Stomach (tissue), 19 donors: ENCODE measurements at places on chromosomes 6 and 20. TPM values are rescaled to one million over a fixed set of nuclear protein-coding genes. Genes with fewer than 3 reads are reported as not detected.

DNA sequence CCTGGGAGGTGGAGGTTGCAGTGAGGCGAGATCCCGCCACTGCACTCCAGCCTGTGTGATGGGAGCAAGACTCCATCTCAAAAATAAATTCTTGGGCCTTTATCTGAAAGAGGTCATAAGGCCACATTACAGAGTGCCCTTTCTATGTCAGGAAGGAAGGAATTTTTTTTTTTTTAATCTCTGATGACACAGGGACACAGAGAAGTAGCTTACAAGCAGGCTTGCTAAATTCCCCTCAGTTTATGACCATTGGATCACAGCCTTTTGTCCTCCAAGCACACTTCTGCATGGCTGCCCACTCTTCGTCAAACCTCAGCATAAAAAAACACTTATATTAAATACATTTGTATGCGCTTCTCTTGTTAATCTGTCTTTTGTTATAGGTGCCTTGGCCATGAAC lies 7.5 kb upstream of the IFNGR1 start:
- H3K27me3 ChIP-seq = no peaks in the 10 kb centered on the region
- DNase-seq = no peak
- peaks cover 71% of the 10 kb centered on the region for H3K4me1 ChIP-seq
- no peak overlapping the region for H3K4me3 ChIP-seq
- H3K27ac ChIP-seq = no peak overlapping the region

OPN5 gene
- 0.19 TPM for polyA plus RNA-seq

DNA sequence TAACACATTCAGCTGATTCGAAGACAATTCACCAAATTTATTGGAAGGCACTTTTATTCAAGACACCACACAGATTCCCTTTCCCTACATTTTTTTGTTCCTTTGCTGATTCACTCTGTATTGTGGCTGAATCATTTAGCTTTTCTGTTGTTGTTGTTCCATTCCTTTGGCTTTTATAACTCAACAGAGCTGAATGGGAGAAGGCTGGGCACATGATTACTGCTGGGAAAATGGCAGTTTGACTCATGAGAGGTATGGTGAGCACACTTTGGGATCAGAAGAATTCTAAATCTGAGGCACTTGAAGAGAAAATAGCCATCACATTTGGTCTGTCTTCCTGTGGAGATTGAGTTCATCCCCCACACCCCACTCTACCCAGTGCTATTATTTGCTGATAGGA lies 15.7 kb upstream of the SAYSD1 start:
- H3K4me3 ChIP-seq = no peak overlapping the region
- no peaks in the 10 kb centered on the region for H3K4me1 ChIP-seq
- H3K27me3 ChIP-seq = no peaks in the 10 kb centered on the region
- DNase-seq = no peak
- no peaks in the 10 kb centered on the region for H3K36me3 ChIP-seq
- no peak overlapping the region for H3K27ac ChIP-seq

DNA sequence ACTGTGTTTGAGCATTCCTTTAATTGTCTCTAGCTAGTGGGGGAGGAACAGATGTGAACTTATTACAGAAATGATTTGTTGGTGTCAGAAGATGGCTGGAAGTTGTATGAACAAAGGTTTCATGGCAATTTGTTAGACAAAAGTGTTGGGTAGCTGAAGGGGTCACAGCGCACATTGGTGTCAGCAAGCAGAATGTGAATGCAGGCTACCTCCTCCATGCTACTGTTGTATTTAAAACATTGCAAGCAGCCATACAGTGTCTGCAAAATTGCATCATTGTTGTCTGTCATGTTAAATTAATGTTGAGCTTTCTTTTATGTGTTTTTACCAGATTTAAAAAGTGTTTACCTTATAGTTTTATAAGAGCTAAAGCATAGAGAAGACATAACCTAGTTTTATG lies 6.2 kb downstream of the LRRC1 start:
- H3K27me3 ChIP-seq = no peaks in the 10 kb centered on the region
- no peak overlapping the region for H3K27ac ChIP-seq

CLPSL2 gene
- not detected for polyA plus RNA-seq

PSORS1C2 gene
- polyA plus RNA-seq = not detected

- H3K36me3 ChIP-seq = no peaks in the 10 kb centered on the region
- H3K4me1 ChIP-seq = peaks cover 34% of the 10 kb centered on the region
- H3K27me3 ChIP-seq = peaks cover 23% of the 10 kb centered on the region
- H3K27ac ChIP-seq = no peak overlapping the region
- DNase-seq = no peak
Measured at GRCh38 chr20:1807394-1807793, 87.8 kb upstream of the SIRPA start.

DNA sequence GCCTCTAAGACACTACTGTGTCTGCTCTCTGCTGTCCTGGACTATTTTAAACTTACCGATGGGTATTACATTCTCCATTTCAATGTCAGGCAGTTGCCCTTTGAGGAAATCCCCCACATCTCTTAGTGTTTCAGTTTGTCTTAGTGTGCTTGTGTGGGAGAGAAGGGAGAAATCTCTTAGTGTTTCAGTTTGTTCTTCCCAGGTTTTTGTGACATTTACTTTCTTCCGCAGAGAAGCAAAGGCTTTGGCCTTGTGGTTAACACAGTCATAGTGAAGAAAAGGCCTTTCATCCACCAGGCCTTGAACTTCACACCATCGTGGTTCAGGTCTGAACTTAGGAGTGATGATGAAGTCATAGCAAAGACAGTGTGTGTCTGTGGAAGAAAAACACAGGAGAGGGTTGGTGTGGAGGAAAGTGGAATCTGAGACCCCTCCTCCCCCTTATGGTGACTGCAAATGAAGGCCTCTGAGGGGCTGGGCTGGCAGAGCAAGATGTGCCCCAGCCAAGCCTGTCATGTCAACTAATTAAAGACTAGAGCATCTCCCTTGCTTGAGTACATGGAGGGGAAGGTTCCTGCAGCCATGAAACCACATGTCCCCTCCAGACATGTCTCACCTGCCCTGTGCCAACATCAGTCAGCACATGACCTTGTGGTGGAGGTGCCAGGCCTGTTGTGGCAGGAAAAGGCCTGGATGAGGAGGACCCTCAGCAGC lies 23.9 kb downstream of the RAET1L start:
- no peak overlapping the region for H3K4me3 ChIP-seq
- no peaks in the 10 kb centered on the region for H3K36me3 ChIP-seq
- DNase-seq = no peak
- H3K27ac ChIP-seq = no peak overlapping the region
- H3K27me3 ChIP-seq = peaks cover 18% of the 10 kb centered on the region

DNA sequence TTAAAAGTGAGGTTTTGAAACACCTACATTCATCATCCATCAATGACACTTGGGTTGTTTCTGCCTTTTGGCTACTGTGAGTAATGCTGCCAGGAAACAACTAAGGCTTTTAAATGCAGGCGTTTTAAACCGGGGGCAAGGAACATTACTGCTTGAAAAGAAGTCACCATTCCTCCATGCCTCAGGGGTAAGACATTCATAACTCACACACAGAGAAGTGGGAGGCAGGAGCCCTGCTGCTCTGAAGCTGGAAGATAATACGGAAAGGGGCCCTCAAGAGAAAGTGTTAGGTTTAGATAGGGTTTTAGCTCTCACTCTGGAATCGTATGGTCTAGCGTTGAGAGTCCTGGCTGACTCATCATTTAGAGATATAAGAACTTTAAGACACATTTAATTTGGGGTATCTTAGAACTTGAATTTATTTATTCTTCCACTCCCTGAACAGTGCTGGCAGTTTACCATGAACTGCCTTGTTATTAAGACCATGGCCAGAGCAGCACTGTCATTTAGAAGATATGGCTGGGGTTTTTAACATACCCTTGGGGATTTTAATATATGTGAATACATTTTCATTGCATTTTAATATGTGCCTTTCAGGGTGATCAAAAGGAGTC lies 1.8 kb downstream of the TUBB1 start:
- H3K27ac ChIP-seq = no peak overlapping the region
- H3K4me1 ChIP-seq = peaks cover 6% of the 10 kb centered on the region
- no peak for DNase-seq
- peaks cover 44% of the 10 kb centered on the region for H3K36me3 ChIP-seq
- H3K4me3 ChIP-seq = no peak overlapping the region

GRCh38 chr20:23510000-23510590 lies 19.2 kb downstream of the CST8 start:
- peaks cover 8% of the 10 kb centered on the region for H3K27me3 ChIP-seq
- DNase-seq = no peak
- H3K27ac ChIP-seq = no peak overlapping the region
- H3K4me3 ChIP-seq = no peak overlapping the region
- H3K36me3 ChIP-seq = no peaks in the 10 kb centered on the region

DNA sequence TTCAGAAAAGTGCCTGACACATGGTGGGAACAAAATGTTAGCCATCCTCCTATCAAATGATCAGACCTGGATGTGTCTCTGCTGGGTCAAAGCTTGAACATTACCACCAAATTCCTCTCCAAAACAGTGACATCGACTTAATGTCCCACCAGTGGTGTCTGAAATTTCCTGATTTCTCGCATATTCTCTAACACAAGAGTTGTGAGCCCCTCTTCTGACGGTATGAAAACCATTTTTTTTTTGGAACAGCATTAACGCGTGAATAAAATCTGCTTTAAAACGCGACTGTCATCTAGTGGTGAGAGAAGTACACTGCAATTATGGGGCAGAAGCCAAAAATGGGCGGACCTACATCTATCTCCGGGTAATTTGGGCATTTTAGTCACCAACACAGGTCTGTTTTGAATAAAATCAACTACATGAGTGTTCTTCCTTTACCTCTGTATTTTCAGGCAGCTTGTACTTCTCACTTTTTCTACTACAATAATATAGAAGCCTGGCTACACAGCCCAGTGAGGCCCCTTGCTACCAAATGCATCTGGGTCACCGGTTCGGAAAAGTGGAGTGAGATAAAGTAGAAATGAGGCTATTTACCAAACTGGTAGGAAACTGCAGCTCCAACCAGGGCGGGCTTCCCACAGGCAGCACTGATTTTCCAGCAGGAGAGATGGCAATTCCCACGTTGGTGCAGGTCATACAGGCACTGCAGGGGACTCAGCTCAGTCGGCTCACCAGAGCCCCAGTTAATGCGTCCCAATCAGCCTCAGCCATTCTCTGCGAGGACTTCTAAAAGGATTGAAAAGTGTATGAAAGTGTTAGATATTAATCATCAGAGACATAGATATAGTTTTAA lies 27.4 kb downstream of the MGME1 start:
- no peak overlapping the region for H3K4me3 ChIP-seq
- H3K4me1 ChIP-seq = no peaks in the 10 kb centered on the region
- no peak overlapping the region for H3K27ac ChIP-seq
- DNase-seq = peak; percentile 80
- H3K36me3 ChIP-seq = no peaks in the 10 kb centered on the region

DNA sequence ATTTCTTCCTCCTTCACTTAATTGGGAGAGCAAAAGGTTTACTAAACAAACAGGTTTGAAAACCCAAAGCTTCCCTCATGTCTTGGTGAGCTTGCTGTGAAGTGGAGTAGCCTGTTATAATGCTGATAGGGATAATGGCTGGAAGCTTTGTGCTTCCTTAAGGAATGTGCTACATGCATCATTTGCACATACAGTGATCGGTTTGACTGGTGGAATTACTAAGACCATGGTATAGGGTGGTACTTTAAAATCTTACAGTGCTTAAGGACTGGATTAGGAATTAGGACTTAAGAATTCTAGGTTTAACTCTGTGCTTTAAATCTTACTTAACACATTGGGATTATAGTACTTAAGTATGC lies 75.7 kb downstream of the ARID1B start:
- no peak overlapping the region for H3K4me3 ChIP-seq
- DNase-seq = no peak
- no peak overlapping the region for H3K27ac ChIP-seq
- no peaks in the 10 kb centered on the region for H3K36me3 ChIP-seq
- no peaks in the 10 kb centered on the region for H3K27me3 ChIP-seq
- H3K4me1 ChIP-seq = peaks cover 86% of the 10 kb centered on the region

RPS6KA2 gene
- 10.9 TPM for polyA plus RNA-seq

HSPA1A gene
- 51.1 TPM for polyA plus RNA-seq

UBE3D gene
- polyA plus RNA-seq = 2.9 TPM

DNA sequence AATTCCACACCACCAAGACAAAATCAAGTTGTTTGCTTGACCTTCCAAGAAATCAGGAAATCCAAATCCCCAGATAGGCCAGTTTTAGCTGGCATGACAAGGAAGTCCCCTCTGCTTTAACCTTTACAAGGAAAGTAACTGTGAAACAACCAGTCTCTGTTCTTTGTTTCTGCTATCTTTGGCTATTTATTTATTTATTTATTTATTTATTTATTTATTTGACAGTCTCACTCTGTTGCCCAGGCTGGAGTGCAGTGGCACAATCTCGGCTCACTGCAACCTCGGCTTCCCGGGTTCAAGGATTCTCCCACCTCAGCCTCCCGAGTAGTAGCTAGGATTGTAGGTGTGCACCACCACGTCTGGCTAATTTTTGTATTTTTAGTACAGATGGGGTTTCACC lies 14.5 kb upstream of the GMNN start:
- H3K36me3 ChIP-seq = no peaks in the 10 kb centered on the region
- no peaks in the 10 kb centered on the region for H3K27me3 ChIP-seq
- no peak overlapping the region for H3K27ac ChIP-seq
- H3K4me1 ChIP-seq = peaks cover 21% of the 10 kb centered on the region
- no peak for DNase-seq

TDP2 gene
- 31.4 TPM for polyA plus RNA-seq

- no peaks in the 10 kb centered on the region for H3K27me3 ChIP-seq
- peaks cover 18% of the 10 kb centered on the region for H3K4me1 ChIP-seq
- no peaks in the 10 kb centered on the region for H3K36me3 ChIP-seq
- no peak overlapping the region for H3K27ac ChIP-seq
- DNase-seq = no peak
Measured at GRCh38 chr6:154457046-154457713, 53.3 kb downstream of the CNKSR3 start.

SLC16A10 gene
- polyA plus RNA-seq = 0.46 TPM

DNA sequence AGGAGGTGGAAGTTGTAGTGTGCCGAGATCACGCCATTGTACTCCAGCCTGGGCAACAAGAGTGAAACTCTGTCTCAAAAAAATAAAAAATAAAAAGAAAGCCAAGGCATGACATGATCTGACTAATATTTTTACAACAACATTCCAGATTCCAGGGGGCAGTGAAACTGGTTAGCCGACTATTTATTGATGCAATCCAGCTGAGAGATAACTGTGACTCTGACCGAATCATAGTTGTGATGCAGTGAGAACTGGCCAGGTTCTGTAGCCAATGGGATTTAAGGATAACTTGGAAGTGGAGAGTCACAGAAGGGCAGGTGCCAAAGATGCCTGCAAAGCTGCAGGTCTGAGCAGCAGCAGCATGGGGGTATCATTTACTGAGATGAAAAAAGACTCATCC lies 82.9 kb upstream of the TSHZ2 start:
- no peak overlapping the region for H3K27ac ChIP-seq
- H3K27me3 ChIP-seq = no peaks in the 10 kb centered on the region
- no peaks in the 10 kb centered on the region for H3K4me1 ChIP-seq
- no peak overlapping the region for H3K4me3 ChIP-seq
- H3K36me3 ChIP-seq = no peaks in the 10 kb centered on the region

SASH1 gene
- polyA plus RNA-seq = 7.5 TPM

- no peaks in the 10 kb centered on the region for H3K4me1 ChIP-seq
- H3K36me3 ChIP-seq = no peaks in the 10 kb centered on the region
- no peak for DNase-seq
- H3K4me3 ChIP-seq = no peak overlapping the region
- no peak overlapping the region for H3K27ac ChIP-seq
- no peaks in the 10 kb centered on the region for H3K27me3 ChIP-seq
Measured at GRCh38 chr6:14791526-14791925, 454.3 kb upstream of the JARID2 start.
